ENCODE measurements at places on chromosomes 13 and 19.
A peak's percentile ranks its signal among the peaks of the same experiment; 100 is the strongest.

- no peak for DNase-seq
Observed at GRCh38 chr19:6092329-6093286, 17.7 kb downstream of the RFX2 start.

GRCh38 chr13:64553411-64554129, 2676.6 kb downstream of the PCDH9 start:
- DNase-seq, result no peak

DNA sequence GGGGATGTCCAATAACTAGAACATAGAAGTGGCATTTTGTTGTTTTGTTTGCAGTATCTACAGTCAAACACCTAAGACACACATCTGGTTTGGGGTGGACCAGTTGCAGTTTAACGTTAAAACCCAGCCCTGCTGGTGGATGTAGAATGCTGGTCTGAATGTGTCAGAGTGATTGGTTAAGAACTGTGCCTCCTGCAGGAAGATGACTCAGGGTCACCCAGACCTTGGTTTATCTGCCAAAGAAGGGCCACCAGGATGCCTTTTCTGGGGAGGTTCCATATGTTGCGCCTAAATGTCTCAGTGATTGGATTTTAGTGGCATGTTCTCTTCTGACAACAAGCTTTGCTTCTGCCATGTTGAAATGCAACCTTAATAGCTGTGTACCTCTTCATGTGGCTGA, 23.1 kb downstream of the ZNF536 start:
- no peak for DNase-seq

- no peak for DNase-seq
Observed at GRCh38 chr19:30686176-30686820, 314.1 kb downstream of the ZNF536 start.

GRCh38 chr13:95220611-95221010, 80.6 kb downstream of the ABCC4 start:
- no peak for DNase-seq

- DNase-seq, result no peak
Observed at GRCh38 chr19:49524812-49525455, 2.9 kb upstream of the RCN3 start.

- no peak for DNase-seq
Observed at GRCh38 chr19:54696117-54696548, 28.1 kb upstream of the KIR3DL3 start.

- DNase-seq, result no peak
Observed at GRCh38 chr19:39251081-39251480, 2.4 kb upstream of the IFNL4 start.

DNA sequence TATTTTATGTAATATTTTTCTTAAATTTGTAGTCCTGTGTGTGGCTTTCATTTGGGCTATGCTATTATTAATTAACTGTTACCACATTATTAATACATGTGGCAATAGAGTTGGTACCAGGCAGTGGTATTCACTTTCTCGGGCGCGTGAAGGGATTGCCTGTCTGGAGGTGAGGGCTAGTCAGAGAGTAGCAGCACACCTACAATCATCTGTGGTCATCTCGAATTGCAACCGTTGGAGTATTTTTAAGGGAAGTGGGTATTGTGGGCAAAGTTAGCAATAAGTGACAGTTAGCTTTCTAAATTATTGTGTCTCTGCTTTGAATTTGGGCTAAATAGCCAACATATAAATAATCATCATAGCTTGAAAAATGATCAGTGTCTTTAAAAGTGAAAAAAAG, 20.0 kb upstream of the GPR18 start:
- DNase-seq, result no peak

GRCh38 chr19:35715355-35715809, 2.4 kb upstream of the KMT2B start:
- DNase-seq, result no peak

DNA sequence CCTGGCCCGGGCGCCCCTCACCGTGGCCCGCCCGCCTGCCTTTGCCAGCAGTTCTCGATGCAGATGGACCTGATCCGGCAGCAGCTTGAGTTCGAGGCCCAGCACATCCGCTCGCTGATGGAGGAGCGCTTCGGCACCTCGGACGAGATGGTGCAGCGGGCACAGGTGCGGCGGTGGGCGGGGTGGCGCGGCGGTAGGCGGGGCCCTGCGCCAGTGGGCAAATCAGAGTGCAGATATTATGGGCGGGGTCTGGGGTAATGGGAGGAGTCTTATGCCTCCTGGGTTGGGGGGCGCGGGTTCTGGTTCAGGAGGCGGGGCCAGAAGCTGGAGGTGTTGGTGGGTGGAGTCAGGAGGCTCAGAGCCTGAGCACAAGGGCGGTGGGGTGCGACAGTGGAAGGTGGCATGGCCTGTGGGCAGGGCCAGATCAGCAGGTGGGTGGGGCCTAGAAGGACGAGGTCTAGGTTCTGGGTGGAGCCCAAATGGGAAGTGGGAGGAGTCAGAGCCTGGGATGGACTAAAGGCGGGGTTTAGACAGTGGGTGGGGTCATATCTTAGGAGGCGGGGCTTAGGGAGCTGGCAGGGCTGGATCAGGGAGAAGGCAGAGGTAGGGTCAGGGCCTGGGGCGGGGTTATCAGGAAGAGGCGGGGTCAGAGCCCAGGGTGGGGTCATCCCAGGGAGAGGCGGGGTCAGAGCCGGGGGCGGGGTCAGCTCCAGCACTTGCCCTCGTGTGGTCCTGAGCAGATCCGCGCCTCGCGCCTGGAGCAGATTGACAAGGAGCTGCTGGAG, 5.6 kb downstream of the APC2 start:
- DNase-seq, result peak; percentile 62

DNA sequence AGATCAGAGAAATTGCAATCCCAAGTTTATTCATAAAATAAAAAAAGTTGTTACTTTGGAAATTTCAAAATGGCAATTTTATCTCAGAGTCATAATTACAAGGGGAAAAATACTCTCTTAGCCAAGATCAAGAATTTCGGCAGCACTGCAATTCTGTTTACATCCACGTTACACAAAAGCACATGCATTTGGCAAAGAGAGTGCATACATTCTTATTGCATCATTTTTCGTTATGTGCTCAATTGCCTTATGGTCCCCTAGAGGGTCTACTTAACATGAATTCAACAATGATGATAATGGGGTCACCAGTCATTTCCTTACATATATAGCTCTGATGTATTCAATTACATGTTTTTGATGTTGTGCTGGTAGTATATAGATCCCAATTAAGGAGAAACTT, 498.0 kb downstream of the DIAPH3 start:
- no peak for DNase-seq

All from stimulated activated CD8-positive, alpha-beta memory T cell treated with anti-CD3 and anti-CD28 coated beads, Interleukin-15, amount 100 ng/mL, for 48 hours (primary cell).